A549 treated with AZD2906 at 1 μM for 4 hours (cell line): ENCODE measurements at places on chromosomes 1 and 21. TPM values are rescaled to one million over a fixed set of nuclear protein-coding genes. Genes with fewer than 3 reads are reported as not detected.

The LRRC39 gene
- 0.05 to 0.13 TPM (median 0.10 TPM) in 5 replicates for total RNA-seq

The ANKRD65 gene
- 0.03 to 0.10 TPM (median 0.07 TPM) in 3 of 5 replicates, not detected in the others for total RNA-seq

The ZNF593OS gene
- total RNA-seq: 0.18 to 0.28 TPM in 2 of 5 replicates, not detected in the others

The HSF2BP gene
- total RNA-seq: 1.6 to 2.4 TPM (median 2.1 TPM) in 5 replicates

The SAMSN1 gene
- total RNA-seq: 0.05 to 0.07 TPM in 2 of 5 replicates, not detected in the others

The PTPN14 gene
- total RNA-seq: 9.3 to 12.1 TPM (median 11.2 TPM) in 5 replicates

The ANGPTL7 gene
- total RNA-seq: not detected in 5 replicates

The RASAL2 gene
- total RNA-seq: 15.7 to 19.5 TPM (median 17.4 TPM) in 5 replicates

The CCDC27 gene
- total RNA-seq: not detected in 5 replicates

The STK40 gene
- total RNA-seq: 9.7 to 10.3 TPM (median 10.0 TPM) in 5 replicates

The RGSL1 gene
- total RNA-seq: not detected in 5 replicates

The ZNF593 gene
- 51.7 to 70.4 TPM (median 65.4 TPM) in 5 replicates for total RNA-seq

The SPATA17 gene
- total RNA-seq: 2.1 to 2.6 TPM (median 2.1 TPM) in 5 replicates

The RPF1 gene
- total RNA-seq: 27.8 to 34.9 TPM (median 30.7 TPM) in 5 replicates

The FMO5 gene
- total RNA-seq: 0.59 to 1.1 TPM (median 0.61 TPM) in 5 replicates

The S100A3 gene
- total RNA-seq: 110 to 126 TPM (median 119 TPM) in 5 replicates

The TFF3 gene
- total RNA-seq: not detected in 5 replicates

The KRTAP13-3 gene
- not detected in 5 replicates for total RNA-seq

The PGBD2 gene
- 3.1 to 4.1 TPM (median 3.5 TPM) in 5 replicates for total RNA-seq

The SERPINC1 gene
- total RNA-seq: 0.07 to 0.14 TPM (median 0.07 TPM) in 3 of 5 replicates, not detected in the others

The GBP5 gene
- 0.05 to 0.06 TPM in 2 of 5 replicates, not detected in the others for total RNA-seq

The ANKRD45 gene
- total RNA-seq: 0.08 to 0.24 TPM (median 0.15 TPM) in 5 replicates

The OLFML3 gene
- total RNA-seq: 3.7 to 4.7 TPM (median 3.9 TPM) in 5 replicates

The LCE2C gene
- not detected in 5 replicates for total RNA-seq

The OR6K3 gene
- total RNA-seq: not detected in 5 replicates

The CLDN17 gene
- total RNA-seq: not detected in 5 replicates

The PADI2 gene
- 0.84 to 1.2 TPM (median 0.98 TPM) in 5 replicates for total RNA-seq

The IGSF3 gene
- 13.0 to 17.7 TPM (median 15.6 TPM) in 5 replicates for total RNA-seq

The CACNA1S gene
- 0.01 TPM in 2 of 5 replicates, not detected in the others for total RNA-seq

The CEP170 gene
- 19.2 to 33.4 TPM (median 23.6 TPM) in 5 replicates for total RNA-seq

The SEC22B gene
- 6.8 to 8.3 TPM (median 7.7 TPM) in 5 replicates for total RNA-seq

The TRIM58 gene
- total RNA-seq: not detected in 5 replicates

The HHIPL2 gene
- 9.1 to 11.6 TPM (median 9.8 TPM) in 5 replicates for total RNA-seq

The SNX7 gene
- total RNA-seq: 20.8 to 35.1 TPM (median 26.1 TPM) in 5 replicates

The MYBPHL gene
- total RNA-seq: not detected in 5 replicates

The DCDC2B gene
- total RNA-seq: not detected in 5 replicates

The FAM163A gene
- 0.02 TPM in 2 of 5 replicates, not detected in the others for total RNA-seq

The KCNJ9 gene
- total RNA-seq: not detected in 5 replicates
